ENCODE measurements at places on chromosomes 7 and 10. TPM values are rescaled to one million over a fixed set of nuclear protein-coding genes. Genes with fewer than 3 reads are reported as not detected.

Gene BAG3
- total RNA-seq = 242 TPM

Gene PLAU
- total RNA-seq = 121 TPM

Gene CCDC172
- not detected for total RNA-seq

Gene ANK3
- total RNA-seq = 1.4 TPM

Gene TRIL
- total RNA-seq = not detected

Gene EEPD1
- 56.9 TPM for total RNA-seq

Gene MOGAT3
- total RNA-seq = not detected

Gene GRID2IP
- not detected for total RNA-seq

Gene FAM25G
- total RNA-seq = 1.1 TPM

Gene TLX1
- total RNA-seq = not detected

Gene TRPV6
- not detected for total RNA-seq

Gene MEIG1
- 0.80 TPM for total RNA-seq

Gene ACSL5
- total RNA-seq = 0.13 TPM

Gene NXPH1
- total RNA-seq = not detected

Gene PKD2L1
- total RNA-seq = 0.07 TPM

Gene EGR2
- 0.33 TPM for total RNA-seq

Gene CAMK2B
- 0.12 TPM for total RNA-seq

Gene CHAT
- total RNA-seq = not detected

Gene ZCCHC24
- 4.1 TPM for total RNA-seq

Gene CLCN1
- not detected for total RNA-seq

Gene HABP2
- total RNA-seq = 0.10 TPM

Gene NODAL
- not detected for total RNA-seq

Gene EPHB6
- total RNA-seq = 0.50 TPM

Gene SPDYE1
- not detected for total RNA-seq

Gene SPAG6
- not detected for total RNA-seq

Gene SORCS1
- total RNA-seq = not detected

Gene PPP1R17
- total RNA-seq = not detected

Gene MSMB
- not detected for total RNA-seq

Gene NUTM2D
- 1.3 TPM for total RNA-seq

Gene OR13A1
- not detected for total RNA-seq

Gene GCC1
- total RNA-seq = 13.8 TPM

Gene JCAD
- total RNA-seq = 17.8 TPM

Gene ZNF107
- 2.3 TPM for total RNA-seq

Gene STEAP1B
- 0.20 TPM for total RNA-seq

Gene LLCFC1
- not detected for total RNA-seq

Gene ABCC2
- 142 TPM for total RNA-seq

Gene PLXNA4
- total RNA-seq = 0.79 TPM

Gene KAZALD1
- 3.0 TPM for total RNA-seq

Gene FRMPD2
- not detected for total RNA-seq

Gene PNLIPRP2
- not detected for total RNA-seq

Gene CALCR
- not detected for total RNA-seq

Gene CNOT4
- total RNA-seq = 10.5 TPM

Data from A549 treated with Mapracorat at 1 μM for 4 hours (cell line).